Stimulated activated CD8-positive, alpha-beta memory T cell treated with anti-CD3 and anti-CD28 coated beads, Interleukin-15, amount 100 ng/mL, for 1 hour (primary cell): ENCODE measurements at places on chromosomes 2 and 18.
A peak's percentile ranks its signal among the peaks of the same experiment; 100 is the strongest.

DNA sequence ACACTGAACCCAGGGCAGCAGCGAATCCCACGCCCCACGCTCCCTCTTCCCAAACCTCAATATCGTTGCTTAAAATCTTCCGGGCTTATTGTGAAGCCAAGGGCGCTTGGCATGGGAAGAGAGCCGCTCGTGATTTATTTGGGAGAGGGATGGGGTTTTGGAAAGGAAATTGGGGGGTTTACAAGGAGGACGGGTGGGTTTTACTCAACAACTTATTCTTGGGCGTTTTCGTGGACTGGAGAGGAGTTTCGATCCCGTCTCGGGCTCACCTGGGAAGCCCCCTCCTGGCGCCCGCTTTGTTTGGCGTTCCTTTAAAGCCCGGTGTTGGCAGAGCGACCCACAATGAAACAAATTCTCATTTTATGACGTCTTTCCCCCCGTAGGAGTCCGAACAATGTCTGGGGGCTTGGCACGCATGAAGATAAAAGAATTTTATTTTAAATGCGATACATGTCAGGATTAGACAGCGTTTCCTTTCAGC is 135.3 kb downstream of the INSIG2 start:
- DNase-seq, result no peak

DNA sequence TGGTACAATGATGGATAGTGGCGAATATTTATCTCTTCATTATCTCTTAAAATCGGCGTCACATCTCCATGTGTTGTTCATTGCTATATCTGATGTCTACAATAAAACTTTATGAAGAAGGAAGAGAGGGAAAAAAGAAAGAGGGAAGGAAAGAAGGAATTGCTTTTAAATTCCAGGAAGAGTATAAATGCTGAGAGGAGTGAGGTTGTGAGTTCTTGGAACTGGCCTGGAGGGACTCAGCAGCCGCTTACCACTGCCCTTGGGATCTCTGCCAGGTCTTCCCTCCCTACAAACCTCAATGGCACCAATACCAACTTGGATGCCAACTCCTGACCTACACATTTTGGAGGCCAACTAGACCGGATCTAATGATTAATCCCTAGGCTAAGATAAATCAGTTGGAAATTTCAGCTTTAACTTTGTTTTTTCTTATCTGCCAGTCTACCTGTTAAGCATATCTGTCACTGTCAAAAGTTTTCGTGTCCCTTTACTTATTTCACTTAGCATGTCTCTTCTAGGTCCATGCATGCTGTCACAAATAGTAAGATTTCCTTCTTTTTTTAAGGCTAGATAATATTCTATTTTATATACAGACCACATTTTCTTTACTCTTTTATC is 9.8 kb downstream of the SCN9A start:
- no peak for DNase-seq

- no peak for DNase-seq
Observed at GRCh38 chr18:62999392-62999791, 284.1 kb downstream of the PHLPP1 start.

DNA sequence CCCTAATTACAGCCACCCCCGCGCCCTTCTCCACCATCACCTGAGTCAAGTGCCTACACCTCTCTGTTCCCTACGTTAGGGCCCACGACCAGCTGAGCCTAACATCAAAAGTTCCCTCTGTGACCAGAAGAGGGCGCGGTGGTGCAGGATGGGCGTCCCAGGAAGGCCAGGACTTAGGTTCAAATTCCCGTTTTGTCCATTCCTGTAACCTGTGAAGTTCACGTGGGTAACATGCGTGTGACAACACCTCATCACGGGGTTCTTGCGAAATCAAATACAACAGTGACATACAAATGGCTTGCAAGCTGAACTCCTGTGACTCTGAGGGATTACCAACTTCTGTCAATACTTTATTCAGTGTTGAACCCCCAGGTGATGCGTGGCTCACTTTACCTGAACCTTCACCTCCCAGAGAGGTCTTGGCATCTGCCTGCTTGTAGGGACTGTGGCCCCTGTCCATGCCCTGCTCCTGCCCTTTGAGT is 207.9 kb downstream of the ARL4C start:
- peak; percentile 49 for DNase-seq

DNA sequence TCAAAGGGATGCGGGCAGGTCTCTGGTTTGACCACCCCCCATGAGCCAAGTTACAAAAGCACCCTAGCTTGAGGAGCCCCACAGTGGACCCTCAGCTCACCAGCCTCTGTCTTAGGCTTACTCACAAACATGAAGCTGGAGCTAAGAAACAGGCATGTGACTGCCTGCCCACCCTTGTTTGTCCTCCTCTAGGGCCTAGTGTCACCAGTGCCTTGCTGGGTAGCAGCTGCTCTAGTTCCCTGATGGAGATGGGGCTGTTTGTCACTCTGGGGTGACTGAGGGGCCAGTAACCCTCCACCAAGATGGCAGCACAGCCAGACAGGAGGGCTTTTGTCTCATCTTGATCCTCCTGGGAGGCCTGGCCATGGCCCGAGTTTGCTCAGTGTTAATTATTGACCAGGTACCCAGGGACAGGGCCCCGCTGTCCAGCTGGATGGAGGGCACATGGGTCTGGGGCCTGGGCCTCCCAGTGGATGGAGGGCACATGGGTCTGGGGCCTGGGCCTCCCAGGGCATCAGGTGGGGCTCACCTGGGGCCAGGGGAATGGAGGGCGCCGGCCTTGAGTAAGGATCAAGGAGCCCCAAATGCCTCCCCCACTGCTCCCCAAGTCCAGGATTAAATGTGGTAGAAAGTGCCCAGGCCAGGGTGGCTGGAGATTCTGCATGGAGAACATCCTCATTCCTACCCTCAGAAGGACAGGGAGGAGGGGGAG is 185.9 kb upstream of the HAAO start:
- no peak for DNase-seq

- DNase-seq, result peak; percentile 56
Observed at GRCh38 chr2:20097889-20098714, 46.7 kb upstream of the LAPTM4A start.

DNA sequence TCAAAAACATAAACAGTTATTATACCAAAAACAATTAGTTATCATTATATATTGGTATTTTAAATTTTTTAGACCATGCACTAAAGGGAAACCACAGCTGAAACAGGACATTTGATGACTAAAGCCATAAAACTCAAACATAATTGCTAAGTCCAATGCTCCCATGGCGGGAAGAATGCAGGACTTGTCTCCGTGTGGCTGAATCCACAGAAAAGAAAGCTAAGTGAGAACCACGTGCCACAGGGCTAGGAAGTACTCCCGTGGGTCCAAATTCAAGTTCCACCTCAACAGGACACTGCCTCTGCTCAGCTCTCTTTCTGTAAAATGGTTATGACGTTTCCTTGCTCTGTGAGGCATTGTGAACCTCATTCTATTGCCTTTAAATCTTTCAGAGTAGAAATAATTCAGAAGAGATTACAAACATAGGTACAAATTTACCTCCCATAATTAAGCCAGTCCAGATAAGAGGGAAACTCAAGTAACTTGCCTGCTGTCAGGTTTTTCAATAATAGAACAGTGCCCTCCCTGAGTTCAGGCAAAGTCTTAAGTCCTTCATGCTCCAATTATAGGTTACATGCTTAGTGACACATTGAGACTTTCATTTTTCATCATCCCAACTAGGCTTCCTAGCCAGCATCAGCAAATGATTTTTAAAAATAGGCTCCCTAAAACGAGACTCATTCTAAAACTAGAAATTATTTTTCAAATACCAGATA is 36.7 kb downstream of the FTCDNL1 start:
- DNase-seq, result no peak
